ENCODE measurements at places on chromosomes 2 and 18.

GRCh38 chr2:106866641-106867040 lies 19.3 kb downstream of the ST6GAL2 start:
- DNase-seq: no peak

GRCh38 chr2:234911271-234911670 lies 40.5 kb upstream of the SH3BP4 start:
- no peak for DNase-seq

DNA sequence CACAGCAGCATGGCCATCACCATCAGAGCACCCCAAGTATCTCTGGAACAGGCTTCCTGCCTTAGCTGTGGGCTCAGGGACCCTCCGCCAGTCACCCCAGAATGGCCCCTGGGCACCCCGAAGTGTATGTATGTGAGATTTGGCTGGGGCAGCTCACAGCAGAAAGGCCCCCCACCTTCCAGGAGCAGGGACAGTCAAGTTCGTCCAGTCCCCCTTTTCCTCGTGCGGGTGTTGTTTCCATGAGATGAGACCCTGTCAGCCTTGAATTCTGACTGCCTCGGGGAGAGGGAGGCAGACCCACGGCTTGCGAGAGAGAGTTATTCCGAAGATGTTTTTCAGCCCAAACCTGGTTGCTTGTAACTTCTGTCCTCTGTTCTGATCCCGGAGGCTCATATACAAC lies 290.9 kb upstream of the HDAC4 start:
- DNase-seq: no peak

DNA sequence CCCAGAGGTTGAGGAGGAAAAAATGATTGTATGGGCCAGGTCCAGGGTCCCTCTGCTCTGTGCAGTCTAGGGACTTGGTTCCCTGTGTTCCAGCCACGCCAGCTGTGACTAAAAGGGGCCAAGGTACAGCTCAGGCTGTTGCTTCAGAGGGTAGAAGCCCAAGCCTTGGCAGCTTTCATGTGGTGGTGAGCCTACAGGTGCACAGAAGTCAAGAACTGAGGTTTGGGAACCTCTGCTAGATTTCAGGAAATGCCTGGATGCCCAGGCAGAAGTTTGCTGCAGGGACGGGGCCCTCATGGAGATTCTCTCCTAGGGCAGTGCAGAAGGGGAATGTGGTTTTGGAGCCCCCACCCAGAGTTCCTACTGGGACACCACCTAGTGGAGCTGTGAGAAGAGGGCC lies 10.6 kb upstream of the MBP start:
- no peak for DNase-seq
